Neural crest cell (in vitro differentiated cells): ENCODE measurements at places on chromosomes 3 and 15. TPM values are rescaled to one million over a fixed set of nuclear protein-coding genes. Genes with fewer than 3 reads are reported as not detected.

Gene APBA2
- 78.6 and 79.9 TPM in 2 replicates for total RNA-seq

Gene COLQ
- 2.8 and 3.2 TPM in 2 replicates for total RNA-seq

Gene SLC27A2
- 0.86 and 0.91 TPM in 2 replicates for total RNA-seq

Gene XRN1
- 20.0 and 23.5 TPM in 2 replicates for total RNA-seq

Gene OIP5
- total RNA-seq, result 25.2 and 26.9 TPM in 2 replicates

Gene IGSF11
- 1.3 and 2.2 TPM in 2 replicates for total RNA-seq

Gene LRRIQ4
- total RNA-seq, result 0.12 and 0.16 TPM in 2 replicates

Gene PLCB2
- total RNA-seq, result 8.7 and 8.8 TPM in 2 replicates

Gene SPINT1
- total RNA-seq, result 1.0 and 1.3 TPM in 2 replicates

Gene ZBTB47
- 6.6 and 7.3 TPM in 2 replicates for total RNA-seq

Gene CTXN2
- 0.18 and 0.26 TPM in 2 replicates for total RNA-seq

Gene GOLGA6L7
- total RNA-seq, result not detected in 2 replicates

Gene NR2E3
- total RNA-seq, result not detected in 2 replicates

Gene CFAP44
- total RNA-seq, result 10.2 and 11.1 TPM in 2 replicates

Gene ZPLD1
- not detected in 2 replicates for total RNA-seq

Gene GOLGA8G
- not detected in 2 replicates for total RNA-seq

Gene IL17RD
- total RNA-seq, result 51.9 and 52.1 TPM in 2 replicates

Gene MCTP2
- 0.25 and 0.35 TPM in 2 replicates for total RNA-seq

Gene PFN2
- total RNA-seq, result 277 and 282 TPM in 2 replicates

Gene RFTN1
- 1.9 and 2.0 TPM in 2 replicates for total RNA-seq

Gene STRA6
- total RNA-seq, result 138 and 146 TPM in 2 replicates

Gene RLBP1
- total RNA-seq, result 5.7 and 6.3 TPM in 2 replicates

Gene LCTL
- 2.1 and 2.7 TPM in 2 replicates for total RNA-seq

Gene ALDH1L1
- total RNA-seq, result 0.49 and 0.66 TPM in 2 replicates

Gene NOX5
- not detected in 2 replicates for total RNA-seq

Gene HTR3E
- not detected in 2 replicates for total RNA-seq

Gene GOLGA8Q
- total RNA-seq, result not detected in 2 replicates

Gene IQCH
- 2.5 and 2.8 TPM in 2 replicates for total RNA-seq

Gene SLTM
- total RNA-seq, result 105 and 122 TPM in 2 replicates

Gene ATG3
- total RNA-seq, result 46.1 and 47.4 TPM in 2 replicates

Gene EPHA6
- 0.66 and 0.96 TPM in 2 replicates for total RNA-seq

Gene CADM2
- total RNA-seq, result 3.5 and 4.2 TPM in 2 replicates

Gene STAB1
- total RNA-seq, result 0.11 and 0.16 TPM in 2 replicates

Gene OXTR
- total RNA-seq, result 5.3 and 7.9 TPM in 2 replicates

Gene FOXL2
- total RNA-seq, result 0.09 TPM in 2 replicates

Gene ADGRG7
- not detected in 2 replicates for total RNA-seq

Gene HYAL1
- total RNA-seq, result 2.0 and 2.5 TPM in 2 replicates
